Umbilical cord (tissue), 2 donors: ENCODE measurements at places on chromosomes 1 and 21. TPM values are rescaled to one million over a fixed set of nuclear protein-coding genes. Genes with fewer than 3 reads are reported as not detected.

Gene LCE6A
- not detected for total RNA-seq

Gene CLCA4
- 2.9 TPM for total RNA-seq

Gene KIAA0040
- total RNA-seq = 6.3 TPM

Gene DMRTA2
- 0.24 TPM for total RNA-seq

Gene FOXD2
- total RNA-seq = 0.24 TPM

Gene SYT2
- total RNA-seq = 1.7 TPM

Gene NIBAN1
- 283 TPM for total RNA-seq

Gene ZNF692
- total RNA-seq = 40.0 TPM

Gene NOL9
- 43.1 TPM for total RNA-seq

Gene FAM151A
- not detected for total RNA-seq

Gene LTN1
- 29.1 TPM for total RNA-seq

Gene PLCH2
- total RNA-seq = 11.1 TPM

Gene RHOC
- 154 TPM for total RNA-seq

Gene TSPEAR
- total RNA-seq = not detected

Gene LCE1D
- not detected for total RNA-seq

GRCh38 chr21:45059121-45059520 is 15.3 kb upstream of the ADARB1 start:
- DNase-seq = no peak

DNA sequence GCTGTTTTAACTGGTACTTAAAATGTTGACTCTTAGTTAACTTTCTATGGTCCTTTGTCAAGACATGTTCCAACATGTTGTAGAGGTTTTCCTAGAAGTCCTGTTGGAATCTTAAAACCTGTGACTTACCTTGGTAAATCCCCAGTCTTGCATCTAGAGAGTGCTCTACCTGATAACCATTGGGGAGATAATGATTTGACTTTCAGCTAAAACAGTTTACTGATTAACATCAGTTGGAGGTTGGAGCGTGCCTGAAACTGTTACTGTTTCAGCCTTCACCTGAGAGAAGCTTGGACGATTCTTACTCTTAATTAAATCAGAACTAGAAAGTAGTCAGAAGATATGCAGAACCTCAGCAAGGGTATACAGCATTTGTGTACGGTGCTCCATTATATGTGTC is 8.8 kb downstream of the MDM4 start:
- no peak for DNase-seq

GRCh38 chr1:114215436-114215835 is 61.8 kb upstream of the SYT6 start:
- DNase-seq = peak; percentile 57

DNA sequence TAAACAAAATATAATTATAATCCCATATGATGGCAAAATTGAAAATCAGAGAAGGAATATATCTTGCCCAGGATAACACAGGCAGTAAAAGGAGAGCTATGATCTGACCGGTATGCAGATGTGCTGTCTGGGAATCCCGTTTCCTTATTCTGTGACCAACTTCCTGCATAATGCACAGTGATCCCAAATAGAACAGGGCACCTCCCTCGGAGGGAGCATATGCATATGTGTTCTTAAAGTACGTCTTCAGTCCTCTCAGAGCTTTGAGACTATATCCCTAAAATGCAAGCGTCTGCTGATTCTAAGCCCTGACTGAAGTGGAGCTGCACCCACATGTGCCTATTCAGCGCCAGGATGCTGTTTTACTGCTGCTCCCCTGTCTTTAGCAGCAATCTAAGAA is 366.1 kb upstream of the PTBP2 start:
- peak; percentile 79 for DNase-seq

- DNase-seq = no peak
Measured at GRCh38 chr1:92087542-92087941, 7.4 kb downstream of the BTBD8 start.

GRCh38 chr1:75275631-75276030 is 141.4 kb downstream of the LHX8 start:
- DNase-seq = no peak

DNA sequence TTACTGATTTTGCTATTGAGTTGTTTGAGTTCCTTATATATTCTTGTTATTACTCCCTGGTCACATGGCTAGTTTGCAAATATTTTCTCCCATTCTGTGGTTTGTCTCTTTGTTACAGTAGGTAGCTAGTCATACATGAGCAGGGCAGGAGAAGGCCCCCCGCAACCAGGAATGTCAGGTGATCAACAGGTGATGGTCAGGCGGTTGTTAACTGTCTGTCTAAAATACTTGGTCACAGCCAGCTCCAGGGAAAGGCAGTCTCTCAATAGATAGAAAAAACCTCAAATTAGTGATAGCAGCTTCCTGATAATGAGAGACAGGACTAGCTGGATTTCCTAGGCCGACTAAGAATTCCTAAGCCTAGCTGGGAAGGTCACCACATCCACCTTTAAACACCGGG is 217.9 kb downstream of the RHOU start:
- DNase-seq = no peak

DNA sequence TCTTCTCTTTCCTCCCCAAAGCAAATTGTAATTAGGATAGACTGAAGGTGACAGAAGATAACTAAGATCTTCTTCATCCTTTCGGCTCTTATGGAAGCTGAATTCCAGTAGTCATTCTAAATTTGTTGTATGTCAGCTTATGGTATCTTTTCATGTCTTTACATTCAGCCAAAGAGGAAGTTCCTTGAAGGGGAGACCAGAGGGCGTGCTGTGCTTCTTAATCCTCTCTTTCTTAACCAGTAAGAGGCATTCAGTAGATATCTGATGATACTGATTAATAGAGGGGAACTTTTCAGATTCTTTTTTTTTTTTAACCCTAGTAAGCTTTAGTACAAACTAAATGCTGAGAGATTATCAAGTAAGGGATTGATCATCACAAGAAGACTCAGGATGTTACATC is 102.3 kb downstream of the OSBPL9 start:
- no peak for DNase-seq

DNA sequence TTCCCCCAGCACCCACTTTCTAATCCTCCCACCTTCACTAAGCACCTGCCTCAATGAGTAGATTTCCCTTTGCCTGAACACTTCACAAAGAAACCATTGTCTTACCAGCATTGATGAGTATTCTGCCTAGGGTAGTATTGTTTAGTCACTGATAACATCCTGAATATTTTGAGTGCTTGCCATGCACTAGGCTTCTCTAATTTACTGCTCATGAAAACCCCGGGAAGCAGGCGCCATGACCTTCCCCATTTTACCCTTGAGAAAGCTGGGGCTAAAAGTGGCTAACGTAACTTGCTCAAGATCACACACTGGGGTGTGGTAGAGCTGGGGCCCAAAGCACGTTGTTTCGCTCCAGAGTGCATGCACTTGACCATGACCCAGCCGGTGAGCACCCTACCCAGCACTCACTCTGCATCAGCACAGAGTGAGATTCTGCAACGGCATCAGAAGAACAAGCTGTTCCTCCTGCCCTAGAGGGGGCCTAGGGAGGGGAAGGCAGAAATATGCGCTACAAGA is 10.6 kb upstream of the F3 start:
- DNase-seq = no peak

GRCh38 chr1:58451560-58452191 is 94.8 kb downstream of the OMA1 start:
- DNase-seq = no peak

DNA sequence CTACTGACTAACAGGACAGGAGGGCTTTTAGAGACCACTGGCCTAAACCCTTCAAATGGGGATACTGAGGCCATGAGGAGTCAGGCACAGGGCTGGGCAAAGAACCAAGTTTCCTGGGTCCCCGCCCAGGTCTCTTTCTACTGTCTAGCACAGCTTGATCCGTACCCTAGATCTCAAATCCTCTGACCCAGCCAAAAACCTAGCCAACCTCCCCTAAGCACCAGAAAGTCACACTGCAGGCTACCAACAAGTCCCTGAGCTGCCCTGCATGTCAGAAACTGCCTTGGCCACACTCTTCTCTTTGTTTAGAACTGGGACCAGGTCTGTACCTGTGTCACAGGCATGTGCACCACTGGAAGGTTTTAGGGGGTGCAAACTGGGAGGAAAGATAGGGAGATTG is 33.6 kb downstream of the AHDC1 start:
- peak; percentile 22 for DNase-seq

GRCh38 chr1:45051005-45051772 is 39.1 kb downstream of the UROD start:
- peak; percentile 76 for DNase-seq

GRCh38 chr21:39345440-39345839 is 3.4 kb downstream of the HMGN1 start:
- no peak for DNase-seq

- DNase-seq = no peak
Measured at GRCh38 chr1:97281962-97282361, 560.4 kb downstream of the PTBP2 start.

- peak; percentile 1 for DNase-seq
Measured at GRCh38 chr21:20883408-20883800, 114.8 kb upstream of the NCAM2 start.

DNA sequence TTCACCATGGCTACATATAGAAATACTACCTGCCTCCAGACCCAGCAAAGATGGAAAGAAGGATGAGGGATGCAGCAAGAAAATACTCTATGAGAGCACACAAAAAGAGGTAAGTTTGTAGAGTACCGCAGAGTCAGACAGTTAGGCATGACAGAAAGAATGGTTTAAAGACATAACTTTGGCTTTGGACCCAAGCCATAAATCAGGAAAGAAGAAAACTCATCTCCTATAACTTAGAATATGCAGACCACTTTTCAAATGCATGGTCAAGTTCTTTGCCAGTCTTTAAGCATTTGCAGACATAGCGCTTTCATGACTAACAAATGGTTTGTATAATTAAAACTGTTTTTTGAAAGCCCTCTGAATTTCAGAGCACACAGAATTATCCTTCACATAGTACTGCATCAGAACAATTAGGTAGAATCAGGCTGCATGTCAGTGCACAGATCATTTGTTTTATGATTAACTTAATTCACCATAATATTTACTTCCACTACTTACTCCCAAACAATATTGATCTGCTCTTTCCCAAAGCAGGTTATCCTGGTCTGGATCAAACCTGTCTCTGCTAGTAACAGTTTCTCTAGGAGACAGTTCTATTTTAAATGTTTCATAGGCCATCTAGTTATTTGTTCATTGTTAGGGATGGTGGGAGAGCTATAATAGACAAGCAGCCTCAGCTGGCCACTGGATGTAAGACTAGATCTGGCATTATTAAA is 280.7 kb upstream of the NR5A2 start:
- no peak for DNase-seq

DNA sequence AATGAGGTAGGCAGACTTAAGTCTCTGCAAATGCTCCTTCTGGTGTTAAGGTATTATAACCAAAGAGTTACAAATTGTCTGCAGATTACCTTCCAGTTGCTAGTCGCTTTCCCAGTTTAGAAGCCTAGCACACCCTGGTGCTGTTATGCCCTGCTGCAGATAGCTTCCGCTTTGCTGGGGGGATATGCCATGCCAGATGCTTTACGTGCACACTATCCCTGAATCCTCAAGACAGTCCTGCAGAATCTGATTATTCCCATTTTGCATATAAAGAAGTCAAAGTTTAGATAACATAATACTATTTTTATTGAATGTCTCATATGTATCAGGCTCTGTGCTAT is 166.5 kb downstream of the DHRS3 start:
- DNase-seq = no peak

DNA sequence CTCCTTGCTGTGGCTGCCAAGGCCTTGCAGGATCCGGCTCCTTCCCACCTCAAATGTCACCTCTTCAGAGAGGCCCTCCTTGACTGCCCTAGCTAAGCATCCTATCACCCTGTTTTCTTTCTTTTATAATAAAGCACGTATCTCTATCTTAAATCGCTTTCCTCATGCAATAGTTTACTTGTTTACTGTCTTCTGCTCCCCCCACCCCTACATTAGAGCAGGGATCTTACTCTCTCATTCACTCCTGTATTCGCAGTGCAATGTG is 36.4 kb downstream of the MYOM3 start:
- DNase-seq = no peak

DNA sequence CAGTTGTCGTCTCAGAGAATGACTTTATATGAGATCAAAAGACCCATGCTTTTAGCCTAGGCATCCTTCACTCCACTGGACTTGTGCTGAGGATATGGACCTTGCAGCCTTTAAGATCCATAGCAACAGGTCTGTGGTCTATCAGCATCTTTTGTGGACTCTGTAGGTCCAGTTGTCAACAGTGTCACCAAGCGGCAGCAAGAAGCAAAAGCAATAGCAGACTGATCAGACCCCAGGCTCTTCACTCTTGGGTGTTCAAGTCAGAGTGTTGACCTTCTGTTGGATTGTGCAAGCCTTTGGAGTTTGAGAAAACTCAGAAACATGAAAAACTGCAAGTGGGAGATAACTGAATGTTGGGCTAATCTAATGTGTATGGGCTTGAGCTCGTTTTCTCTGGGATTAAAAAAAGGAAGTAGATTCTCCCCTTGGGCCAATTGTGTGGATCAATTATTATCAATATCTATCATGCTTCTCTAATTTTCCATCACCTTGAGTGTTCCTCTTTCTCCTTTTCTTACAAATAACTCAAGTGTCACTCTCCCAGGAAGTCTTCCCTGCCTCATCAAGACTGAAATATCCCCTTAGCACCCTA is 144.2 kb downstream of the LYPLAL1 start:
- DNase-seq = no peak

DNA sequence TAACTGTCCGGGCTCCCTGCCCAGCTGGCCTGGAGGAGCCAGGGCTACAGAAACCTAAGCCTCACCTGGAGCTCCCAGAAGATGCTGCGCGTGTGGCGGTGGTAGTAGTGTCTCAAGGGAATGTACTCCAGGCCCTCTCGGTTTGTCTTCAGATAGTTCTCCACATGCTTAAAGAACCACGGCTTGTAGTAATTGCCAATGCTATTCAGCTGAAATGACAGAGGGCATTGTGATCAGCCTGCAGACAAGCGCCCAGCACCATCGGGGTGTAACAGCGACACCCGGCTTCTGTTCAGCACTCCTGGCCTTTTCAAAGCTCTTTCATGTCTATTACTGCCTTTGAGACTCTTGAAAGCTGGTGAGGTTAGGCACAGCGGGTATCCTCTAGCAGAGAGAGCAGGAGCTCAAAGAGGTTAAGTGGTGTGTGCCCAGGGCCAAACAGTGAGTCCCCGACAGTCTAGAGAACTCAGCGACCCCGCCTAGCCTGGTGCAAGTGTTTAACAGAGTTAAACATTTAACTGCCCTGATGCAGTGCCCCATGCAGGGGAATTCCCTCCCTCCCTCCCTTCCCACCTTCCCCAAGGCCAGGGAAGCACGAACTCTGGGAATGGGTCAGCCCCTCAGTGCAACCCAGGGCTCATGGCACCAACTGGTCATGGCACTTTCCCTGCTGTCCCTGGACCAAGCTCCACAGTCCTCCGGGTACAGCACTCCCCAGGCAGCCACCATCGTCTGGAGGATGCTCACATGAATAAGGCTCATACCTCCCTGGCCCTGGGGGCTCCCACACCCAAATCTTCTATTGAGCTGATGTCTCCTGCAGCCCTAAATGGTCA is 21.5 kb downstream of the DHCR24 start:
- DNase-seq = no peak

DNA sequence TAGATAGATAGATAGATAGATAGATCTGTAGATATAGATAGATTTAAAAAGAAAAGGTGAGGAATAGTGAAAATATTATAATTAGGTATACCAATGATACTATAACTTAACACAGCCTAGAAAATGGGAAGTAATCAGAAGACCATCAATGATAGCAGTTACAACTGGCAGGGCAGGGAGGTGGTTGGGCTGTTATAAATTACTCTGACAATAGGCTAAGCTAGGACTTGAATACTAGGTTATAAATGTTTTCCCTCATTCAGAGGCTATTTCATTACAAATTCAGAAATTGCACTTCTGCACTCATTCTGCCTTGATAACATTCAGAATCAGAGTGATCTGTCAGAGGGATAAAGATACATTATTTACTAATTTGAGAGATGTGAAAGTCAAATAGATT is 273.4 kb upstream of the PLD5 start:
- no peak for DNase-seq
